ENCODE measurements at places on chromosomes 7 and 10.

GRCh38 chr7:37714606-37715005 lies 31.0 kb downstream of the GPR141 start:
- DNase-seq = peak; percentile 34

- no peak for DNase-seq
Measured at GRCh38 chr7:104895522-104896236, 118.3 kb upstream of the KMT2E start.

GRCh38 chr10:86968271-86968993 lies at the start of gene ADIRF:
Gene ADIRF, plus strand, starts transcription at chr10:86968482. Its CDS starts 63 bp downstream, at chr10:86968545.
- no peak for DNase-seq

DNA sequence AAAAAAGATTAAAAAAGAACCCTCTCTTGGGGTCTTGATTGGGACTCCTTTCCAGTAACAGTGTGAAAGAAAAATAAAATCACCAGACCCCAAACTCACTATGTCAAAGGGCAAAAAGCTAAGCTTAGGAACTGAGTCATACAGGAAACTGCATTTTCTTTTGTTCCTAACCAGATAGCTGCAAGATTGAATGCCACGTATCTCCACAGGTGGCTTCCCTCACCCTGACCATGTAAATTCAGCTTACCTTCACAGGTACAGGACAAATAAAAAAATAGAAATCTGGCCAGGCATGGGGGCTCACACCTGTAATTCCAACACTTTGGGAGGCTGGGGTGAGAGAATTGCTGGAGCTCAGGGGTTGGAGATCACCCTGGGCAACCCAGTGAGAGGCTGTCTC lies 32.5 kb upstream of the EIF4H start:
- DNase-seq = no peak

- no peak for DNase-seq
Measured at GRCh38 chr10:115026746-115027140, 66.4 kb upstream of the ATRNL1 start.

DNA sequence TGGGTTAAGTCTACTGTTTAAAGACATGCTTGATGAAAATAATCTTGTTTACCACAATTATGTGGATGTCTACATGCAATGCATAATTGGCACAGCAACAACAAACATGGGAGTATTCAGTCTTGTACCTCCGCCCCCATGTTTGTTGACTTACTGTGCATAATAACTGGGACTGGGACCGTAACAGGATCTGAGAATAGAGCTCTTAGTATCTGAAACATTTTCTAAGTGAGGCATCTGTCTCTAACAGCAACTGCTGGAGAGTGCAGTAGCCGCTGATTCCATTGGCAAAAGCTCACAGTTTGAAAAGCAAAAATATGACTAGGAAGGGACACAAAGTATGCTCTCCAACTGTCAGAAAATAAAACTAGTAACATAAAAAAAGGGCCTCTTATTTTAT lies 61.6 kb downstream of the ENO4 start:
- DNase-seq = no peak

GRCh38 chr7:8134089-8134733 lies 127.8 kb downstream of the ICA1 start:
- DNase-seq = no peak

GRCh38 chr10:71635867-71636266 lies 83.7 kb downstream of the C10orf105 start:
- no peak for DNase-seq

Measured in Kasumi-1 (cell line).